NCI-H1694 (cell line): ENCODE measurements at places on chromosomes 11 and 22.

DNA sequence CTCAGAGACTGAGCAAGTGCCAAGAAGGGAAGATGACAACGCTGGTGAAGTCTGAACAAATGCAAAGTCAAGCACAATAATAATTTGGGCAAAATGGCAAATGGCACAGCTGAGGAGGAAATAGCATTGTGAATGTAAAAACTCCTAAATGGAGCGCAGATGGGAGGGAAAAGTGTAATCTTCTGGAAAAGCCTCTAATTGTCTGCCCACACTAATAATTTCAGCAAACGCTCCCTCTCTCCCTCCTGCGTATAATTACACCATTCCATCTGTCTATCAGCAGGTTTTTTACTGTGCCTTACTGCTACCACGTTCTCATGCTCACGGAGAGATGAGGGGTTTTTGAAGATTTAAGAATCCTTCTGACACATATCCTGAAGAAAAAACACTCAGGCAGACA, 302.6 kb downstream of the KIRREL3 start:
- peak; percentile 60 for DNase-seq

DNA sequence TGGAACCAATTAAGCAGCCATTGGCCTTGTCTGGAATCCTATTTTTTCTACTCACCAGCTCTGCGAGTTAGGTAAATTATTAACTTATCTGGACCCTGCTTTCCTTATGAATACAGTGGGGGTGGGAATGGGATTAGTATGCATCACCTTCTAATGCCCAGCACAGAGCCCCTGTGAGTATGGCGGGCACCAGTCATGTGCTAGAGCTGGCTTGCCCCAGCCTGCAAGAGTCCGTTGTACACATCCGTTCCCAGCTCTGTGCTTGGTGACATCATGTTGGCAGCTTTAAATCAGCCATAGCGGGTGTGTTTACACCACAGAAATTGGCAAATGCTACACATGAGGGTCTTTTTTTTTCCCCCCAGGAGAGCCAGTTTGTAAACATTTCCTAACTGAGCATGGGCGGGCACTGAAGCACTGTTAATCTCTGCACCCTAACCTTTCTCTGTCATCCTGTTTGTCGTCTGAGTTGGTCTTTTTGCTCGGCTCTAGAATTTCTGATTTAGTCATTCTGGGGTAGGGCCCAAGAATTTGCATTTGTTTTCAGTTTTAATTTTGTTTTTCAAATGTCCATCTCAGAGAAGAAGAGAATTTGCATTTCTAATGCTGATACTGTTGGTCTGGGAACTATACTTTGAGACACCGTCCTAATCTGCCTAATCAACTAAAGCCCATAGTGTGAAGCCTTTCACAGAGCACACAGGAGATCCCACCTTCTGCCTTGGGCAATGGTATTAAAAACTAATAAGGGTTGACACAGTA, 130.3 kb upstream of the TBCEL start:
- peak; percentile 24 for DNase-seq

DNA sequence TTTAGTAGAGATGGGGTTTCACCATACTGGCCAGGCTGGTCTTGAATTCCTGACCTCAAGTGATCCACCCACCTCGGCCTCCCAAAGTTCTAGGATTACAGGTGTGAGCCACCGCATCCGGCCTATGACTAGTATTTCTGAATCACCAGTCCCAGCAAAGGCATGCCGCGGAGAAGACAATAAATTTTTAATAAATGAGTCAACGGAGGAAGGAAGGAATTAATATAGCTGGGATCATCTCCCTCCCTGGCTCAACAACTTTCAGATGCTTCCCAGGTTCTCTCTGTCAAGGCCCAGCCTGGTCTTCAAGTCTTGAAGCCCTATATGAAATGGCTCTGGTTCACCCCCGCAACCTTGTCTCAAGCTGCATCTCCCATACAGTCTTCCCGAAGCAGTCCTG, 45.7 kb downstream of the CYTH4 start:
- no peak for DNase-seq

GRCh38 chr11:62702246-62702645, 5.0 kb downstream of the BSCL2 start:
- no peak for DNase-seq

DNA sequence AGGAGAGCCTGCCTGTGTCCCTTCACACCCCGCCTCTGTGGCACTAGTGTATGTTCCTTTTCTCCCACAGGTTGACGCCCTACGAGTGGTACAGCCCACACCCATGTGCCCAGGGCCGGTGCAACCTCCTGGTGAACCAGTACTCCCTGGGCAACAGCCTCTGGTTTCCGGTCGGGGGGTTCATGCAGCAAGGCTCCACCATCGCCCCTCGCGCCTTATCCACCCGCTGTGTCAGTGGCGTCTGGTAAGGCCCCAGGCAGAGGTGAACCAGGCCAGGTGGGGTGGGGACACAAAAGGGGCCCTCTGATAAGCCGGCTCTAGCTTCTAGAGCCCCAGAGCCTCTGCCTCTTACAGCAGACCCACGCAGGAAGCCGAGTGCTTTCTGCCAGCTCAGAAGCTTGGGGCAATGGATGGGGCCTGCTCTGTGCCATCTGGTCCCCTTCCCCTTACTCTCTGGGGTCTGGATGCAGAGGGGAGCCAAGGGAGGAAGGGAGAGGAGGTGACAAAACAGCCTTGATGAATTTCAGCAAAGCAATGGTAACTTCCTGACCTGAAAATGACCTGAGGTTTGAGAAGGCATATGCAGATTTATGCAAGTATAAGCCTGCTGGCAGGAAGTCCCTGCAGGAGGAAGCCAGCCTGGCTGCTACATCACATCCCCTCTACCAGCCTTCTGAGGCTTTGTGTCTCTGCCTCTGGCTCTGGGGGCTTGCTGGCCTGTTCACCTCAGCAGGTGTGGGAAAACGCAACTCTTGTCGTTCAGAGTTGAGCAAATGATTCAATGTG, 67.0 kb upstream of the TBCEL start:
- no peak for DNase-seq

DNA sequence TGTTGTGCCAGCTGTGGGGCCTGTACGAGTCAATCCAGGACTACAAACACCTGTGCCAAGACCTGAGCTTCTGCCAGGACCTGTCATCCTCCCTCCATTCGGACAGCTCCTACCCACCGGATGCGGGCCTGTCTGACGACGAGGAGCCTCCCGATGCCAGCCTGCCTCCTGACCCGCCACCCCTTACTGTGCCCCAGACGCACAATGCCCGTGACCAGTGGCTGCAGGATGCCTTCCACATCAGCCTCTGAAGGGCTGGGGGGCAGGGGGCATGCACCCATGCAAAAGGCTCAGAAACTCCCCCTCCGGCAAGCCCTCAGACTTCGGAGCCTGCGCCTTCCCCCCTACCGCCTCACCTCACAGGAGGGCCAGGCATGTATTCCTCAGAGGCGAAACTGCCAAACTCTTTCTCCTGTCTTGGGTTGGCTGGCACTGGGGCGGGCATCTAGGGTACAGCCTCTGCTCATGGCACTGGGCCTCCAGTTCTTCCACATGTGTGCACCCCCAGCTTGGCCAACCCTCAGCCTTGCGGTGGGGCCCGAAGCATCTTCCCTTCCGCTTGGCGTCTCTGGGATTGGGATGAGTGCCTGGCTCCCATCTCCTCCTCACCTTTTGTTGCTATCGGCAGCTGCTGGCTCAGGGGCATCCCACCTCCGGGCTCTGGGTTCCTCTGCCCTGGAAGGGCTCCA, 1.2 kb downstream of the FAM89B start:
- DNase-seq: no peak

DNA sequence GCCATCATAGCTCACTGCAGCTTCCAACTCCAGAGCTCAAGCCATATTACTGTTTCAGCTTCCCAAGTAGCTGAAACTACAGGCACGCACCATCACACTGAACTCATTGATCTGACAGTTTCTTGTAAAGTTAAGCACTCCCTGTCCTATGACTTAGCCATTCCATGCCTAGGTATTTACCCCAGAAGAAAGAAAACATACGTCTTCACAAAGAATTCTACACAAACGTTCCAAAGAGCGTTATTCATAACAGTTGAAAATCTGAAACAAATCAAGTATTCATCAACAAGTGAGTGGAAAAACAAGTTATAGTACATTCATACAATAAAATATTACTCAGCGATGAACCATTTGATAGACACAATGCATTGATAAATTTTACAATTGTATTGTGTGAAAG, 7.8 kb upstream of the NLRP10 start:
- no peak for DNase-seq

DNA sequence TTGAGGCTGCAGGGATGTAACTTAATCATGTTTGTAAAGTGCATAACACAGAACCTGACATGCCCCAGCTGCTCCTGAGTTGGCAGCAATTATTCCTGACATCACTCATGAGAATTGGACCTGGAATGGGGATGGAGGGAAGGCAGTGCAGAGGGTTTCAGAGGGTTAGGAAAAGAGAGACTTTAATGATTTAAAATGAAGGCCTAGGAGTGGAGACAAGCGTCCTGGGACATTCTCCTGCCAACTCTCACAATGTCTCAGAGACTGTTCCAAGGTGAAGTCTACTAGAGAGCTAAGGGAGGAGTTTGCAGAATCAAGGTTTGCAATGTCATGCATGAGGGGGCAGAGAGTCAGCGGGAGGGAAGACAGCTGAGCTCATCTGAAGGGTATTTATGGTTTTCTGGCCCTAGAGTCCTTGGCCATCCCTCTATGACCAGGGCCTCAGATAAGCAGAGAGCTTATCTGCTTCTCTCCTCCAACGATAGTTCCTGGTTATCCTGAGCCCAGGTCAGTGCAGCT, 36.9 kb downstream of the GGTLC2 start:
- no peak for DNase-seq

- peak; percentile 29 for DNase-seq
Observed at GRCh38 chr11:47348859-47349258, 3.6 kb downstream of the MYBPC3 start.

DNA sequence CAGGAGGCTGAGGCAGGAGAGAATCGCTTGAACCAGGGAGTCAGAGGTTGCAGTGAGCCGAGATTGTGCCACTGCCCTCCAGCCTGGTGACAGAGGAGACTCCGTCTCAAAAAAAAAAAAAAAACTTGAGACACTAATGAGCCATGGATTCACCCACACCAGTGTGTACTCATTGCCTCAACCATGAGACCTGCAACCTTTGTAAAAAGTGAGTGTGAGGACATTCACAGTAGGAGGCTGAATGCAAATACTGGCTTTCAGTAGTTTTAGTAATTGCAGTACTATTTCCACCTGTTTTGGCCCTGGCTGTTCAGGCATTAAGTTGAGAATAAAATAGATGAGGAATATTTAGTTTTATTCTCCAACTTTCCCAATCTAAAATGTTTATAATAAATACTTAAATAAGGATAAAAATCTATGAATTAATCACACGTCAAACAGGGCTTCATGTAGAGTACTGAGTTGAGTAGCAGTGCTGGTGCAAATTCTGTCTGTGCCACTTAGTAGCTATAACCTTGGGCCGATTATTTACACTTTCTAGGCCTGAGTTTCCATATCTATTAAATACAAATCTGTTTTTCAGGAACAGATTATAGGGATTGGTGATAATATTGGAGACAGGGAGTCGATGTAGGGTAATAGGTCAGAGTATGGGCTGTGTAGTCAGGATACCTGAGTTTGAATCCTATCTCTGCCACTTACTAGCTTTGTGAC, 72.8 kb downstream of the PPP2R1B start:
- no peak for DNase-seq

GRCh38 chr22:25232301-25232700, 12.9 kb downstream of the CRYBB2 start:
- no peak for DNase-seq

GRCh38 chr22:35921044-35921443, 107.6 kb downstream of the RBFOX2 start:
- DNase-seq: no peak

DNA sequence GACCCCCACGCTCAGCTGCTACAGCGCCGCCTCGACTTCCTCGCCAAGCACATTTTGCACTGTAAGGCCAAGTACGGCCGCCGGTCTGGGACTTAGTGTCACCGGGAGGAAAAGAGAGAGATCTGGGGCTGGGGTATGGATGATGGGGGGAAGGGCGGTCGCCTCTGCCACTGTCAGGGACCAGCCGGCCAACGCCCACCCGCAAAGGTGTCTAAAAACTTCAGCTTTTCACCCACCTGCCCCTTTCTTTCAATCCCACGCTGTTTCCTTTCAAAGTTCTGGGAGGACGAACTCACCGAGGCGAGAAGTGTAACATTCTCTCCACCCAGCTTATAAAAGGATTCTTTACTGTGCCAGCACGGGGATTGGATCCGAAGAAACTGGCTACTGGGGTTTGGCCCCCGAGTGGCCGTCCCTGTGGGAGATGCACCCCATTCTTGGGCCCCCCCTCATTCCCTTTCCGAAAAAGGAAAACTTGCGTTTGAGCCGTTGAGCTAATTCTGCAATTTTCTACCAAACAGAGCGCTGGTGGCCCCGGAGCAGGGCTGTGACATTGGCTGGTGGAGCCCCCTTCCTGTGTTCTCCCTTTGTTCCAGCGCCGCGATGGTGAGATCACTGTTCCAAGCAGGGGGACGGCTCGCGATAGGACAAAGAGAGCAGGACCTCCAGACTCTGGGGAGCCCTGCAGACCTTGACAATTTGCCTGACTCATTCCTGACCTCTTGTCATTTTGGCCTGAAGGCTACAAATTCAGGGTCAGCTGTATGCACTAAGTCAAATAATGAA, 1.8 kb downstream of the FJX1 start:
- DNase-seq: peak; percentile 25

DNA sequence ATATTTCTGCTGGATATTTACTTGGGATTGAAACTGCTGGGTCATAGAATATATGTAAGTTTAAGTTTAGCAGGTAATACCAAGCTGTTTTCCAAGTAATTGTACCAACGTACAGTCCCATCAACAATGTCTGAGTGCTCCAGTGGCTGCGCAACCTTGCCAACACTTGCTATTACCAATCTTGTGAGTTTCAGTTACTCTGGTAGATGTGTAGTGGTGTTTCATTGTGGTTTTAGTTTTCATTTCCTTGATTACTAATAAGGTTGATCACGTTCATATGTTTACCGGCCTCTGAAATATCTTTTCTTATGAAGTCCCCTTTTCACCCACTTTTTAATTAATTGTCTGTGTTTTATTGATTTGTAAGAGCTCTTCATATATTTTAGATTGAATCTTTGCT, 370.6 kb upstream of the CADM1 start:
- no peak for DNase-seq

DNA sequence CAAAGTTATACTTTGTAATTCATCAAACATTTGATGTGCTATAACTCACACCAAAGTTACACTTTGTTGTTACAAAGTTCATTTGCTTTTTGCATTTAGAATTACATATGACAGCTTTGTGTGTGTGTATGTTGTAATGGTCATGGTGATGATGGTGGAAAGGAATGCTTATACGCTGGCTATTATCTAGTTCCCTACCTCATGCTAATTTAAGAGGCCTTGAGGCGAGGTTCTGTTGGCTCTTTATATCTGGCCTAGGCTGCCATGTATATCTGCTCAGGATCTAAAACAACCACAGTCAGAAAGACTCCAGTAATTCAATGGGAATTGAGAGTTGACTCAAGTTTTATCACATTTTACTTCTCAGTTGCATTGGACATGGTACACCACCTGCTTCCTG, 123.4 kb downstream of the SLC17A6 start:
- DNase-seq: no peak

DNA sequence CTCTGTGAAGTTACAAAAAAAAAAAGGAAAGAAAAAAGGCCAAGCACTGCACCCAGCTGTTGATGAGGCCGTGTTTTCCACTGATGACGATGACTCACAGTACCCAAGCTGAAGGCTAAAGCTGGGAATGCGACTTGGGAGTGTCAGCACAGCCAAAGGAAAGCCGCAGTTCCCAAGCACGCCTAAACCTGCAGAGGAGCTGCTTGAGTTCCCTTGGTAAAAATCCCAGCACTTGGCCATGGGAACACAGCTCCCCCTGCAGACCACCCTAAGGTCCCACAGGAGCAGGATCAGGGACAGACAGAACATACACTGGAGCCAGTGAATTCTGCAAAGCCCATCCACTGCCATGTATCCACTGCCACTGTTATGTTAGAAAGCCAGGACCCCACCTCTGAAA, 39.9 kb downstream of the SERGEF start:
- peak; percentile 57 for DNase-seq
